ENCODE measurements at places on chromosomes 7 and 10.

DNA sequence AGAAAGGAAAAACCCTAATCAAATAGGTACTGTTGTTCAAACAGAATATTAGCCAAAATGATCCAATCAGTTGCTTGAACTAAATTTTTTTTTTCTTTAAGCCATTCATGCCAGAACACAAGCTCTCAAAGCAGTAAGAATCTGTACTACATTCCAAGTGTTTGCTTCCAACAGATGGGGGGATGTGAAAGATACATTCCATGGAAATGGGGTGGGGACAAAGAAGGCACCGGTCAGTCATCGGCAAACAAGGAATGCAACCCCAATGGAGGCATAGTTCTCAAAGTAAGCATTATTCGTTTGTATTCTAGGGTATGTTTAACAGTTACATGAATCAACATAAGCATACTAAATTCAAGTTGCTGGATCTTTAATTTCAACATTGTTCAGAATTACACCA lies 32.5 kb downstream of the C10orf143 start:
- DNase-seq: no peak

- DNase-seq: no peak
These were observed 119.5 kb downstream of the TCF7L2 start for GRCh38 chr10:113069595-113069994.

DNA sequence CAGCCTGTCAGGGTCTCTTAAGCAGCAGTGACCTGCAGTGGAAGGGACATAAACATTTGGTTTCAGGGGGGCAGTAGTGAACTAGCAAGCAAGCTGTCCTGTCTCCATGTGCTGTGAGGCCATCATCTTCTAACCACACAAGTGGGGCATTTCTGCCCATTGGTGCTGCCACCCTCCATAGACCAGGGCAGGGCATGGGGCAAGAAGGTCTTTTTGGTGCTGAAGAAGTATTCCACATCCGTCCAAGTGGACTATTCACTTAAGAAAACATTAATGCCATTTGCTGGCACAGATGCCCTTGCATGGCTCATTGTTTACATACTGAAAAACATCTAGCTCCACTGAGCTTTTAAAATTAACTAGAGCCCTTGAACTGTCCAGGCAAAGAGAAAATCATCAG lies 35.8 kb downstream of the ALOX5 start:
- no peak for DNase-seq

- DNase-seq: no peak
These were observed 45.3 kb downstream of the PRF1 start for GRCh38 chr10:70557086-70557845.

DNA sequence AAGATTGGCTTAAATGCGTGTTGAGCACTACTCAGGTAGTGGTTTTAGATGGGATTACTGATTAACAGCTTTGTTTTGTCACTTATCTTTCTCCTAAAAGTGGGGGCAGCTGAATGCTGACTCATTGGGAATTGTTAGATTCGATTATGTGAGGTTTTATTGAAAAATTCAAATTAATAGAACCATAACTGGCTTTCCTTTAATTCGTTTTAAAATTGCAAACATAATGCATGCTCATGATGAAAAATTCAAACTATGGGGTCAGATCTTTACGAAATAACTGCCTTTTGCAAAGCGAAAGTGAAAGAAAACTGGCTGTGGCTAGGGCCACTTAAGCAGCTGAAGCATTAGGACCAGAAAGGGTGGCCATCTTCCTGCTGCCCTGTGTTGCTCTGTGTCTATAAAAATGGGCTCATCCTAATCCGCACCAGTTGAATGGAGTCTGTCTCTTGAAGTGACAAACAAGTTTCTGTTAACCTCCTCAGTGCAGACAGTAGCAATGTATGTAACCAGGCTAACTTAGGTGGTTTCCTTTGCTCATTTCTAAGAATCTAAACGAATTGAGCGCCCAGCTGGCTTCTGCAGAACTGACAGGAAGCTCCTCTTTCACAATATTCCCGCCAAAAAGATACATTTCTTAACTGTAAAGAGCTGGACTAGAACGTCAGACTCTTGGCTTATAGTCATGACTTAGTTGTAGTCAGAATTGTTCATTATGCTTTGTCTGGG lies 27.8 kb downstream of the DENND10 start:
- DNase-seq: peak; percentile 40
